ENCODE measurements at places on chromosomes 2 and 18.

DNA sequence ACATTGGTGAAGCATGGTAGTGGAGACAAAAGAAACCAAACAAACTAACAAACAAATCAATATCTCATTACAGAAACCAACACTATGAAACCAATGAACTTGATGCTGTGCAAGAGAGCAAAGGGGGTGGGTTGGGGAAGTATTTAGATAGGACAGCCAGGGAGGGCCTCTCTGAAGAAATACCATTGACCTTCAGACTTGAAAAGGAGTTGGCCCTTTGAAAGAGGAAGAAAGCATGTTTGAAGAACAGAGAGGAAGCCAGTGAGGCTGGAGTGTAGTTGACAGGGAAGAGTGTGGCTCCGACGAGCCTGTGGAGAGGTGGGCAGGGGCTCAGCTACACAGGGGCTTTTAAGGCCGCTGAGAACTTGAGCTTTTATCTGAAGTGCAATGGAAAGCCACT is 151.0 kb upstream of the GATA6 start:
- no peak for DNase-seq

DNA sequence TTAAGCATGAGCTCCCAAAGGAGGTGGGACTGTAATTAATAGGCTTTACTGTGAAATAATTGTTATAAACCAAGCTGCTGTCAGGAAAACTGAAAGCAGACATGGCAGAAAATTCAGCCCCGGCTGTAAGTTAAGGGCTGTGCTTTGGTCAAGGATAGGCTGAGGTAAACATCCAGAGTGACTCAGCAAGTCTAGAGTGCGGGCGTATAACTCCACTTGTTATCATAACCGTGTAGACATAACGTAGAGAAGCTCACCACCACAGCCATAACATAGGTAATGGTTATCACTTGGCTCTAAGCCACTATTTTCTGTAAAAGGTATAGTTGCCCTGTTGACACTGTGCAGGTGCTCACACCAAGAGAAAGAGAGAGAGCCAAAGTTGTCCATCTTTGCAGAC is 316.8 kb downstream of the DCDC2C start:
- no peak for DNase-seq

DNA sequence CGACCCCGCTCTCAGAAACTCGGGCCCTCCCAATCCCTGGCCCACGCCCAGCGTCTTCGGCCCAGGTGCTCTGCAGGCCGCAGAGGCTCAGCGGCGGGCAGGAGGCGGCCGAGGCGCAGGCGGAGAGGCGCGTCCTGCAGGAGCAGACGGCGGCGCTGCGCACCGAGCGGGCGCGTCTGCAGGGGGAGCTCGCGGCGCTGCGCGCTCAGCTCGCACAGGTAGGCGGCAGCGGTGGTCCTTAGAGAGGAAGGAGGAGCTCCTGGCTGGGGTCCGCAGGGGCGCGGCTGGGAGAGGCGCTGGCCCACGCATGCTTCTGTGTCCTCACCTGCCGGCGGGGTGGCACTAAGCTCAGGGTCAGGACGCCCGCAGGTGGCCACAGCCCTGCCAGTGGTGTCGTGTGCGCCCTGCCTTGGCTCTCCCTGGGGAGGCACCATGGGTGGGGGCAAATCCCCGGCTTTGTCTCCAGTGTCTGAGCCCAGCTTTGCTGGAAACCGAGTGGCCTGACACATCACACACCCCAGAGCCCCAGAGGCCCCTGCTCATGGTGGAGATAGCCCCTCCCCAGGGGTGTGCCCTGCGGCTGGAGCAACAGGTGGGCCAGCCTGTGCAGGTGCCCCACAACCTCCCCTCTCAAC is 14.9 kb upstream of the SNED1 start:
- no peak for DNase-seq

GRCh38 chr2:215332872-215333595 is 21.2 kb downstream of the ATIC start:
- DNase-seq: no peak

GRCh38 chr2:42754021-42754775 is 9.7 kb downstream of the OXER1 start:
- DNase-seq: peak; percentile 8

DNA sequence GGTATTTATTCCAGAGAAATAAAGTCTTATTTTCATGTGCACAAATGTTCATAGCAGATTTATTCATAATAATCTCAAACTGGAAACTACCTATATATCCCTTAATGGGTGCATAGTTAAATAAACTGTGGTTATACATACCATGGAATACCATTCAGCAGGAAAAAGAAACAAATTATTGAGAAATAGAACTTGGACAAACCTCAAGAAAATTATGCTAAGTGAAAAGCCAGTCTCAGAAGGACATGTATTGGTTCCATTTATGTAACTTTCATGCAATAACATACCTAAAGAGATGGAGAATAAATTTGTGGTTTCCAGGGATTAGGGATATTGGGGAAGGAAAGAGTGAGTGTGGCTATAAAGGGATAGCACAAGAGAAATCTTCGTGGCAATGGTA is 452.6 kb downstream of the SETBP1 start:
- DNase-seq: no peak

GRCh38 chr2:52695731-52696130 is 1071.9 kb upstream of the CHAC2 start:
- DNase-seq: no peak

GRCh38 chr2:240630771-240631547 is 5.7 kb downstream of the GPR35 start:
- no peak for DNase-seq

GRCh38 chr2:208548700-208549099 is 142.1 kb downstream of the PTH2R start:
- no peak for DNase-seq

GRCh38 chr2:8554296-8554806 is 127.5 kb upstream of the ID2 start:
- DNase-seq: no peak

GRCh38 chr18:57084331-57085271 is 62.3 kb upstream of the BOD1L2 start:
- peak; percentile 11 for DNase-seq

DNA sequence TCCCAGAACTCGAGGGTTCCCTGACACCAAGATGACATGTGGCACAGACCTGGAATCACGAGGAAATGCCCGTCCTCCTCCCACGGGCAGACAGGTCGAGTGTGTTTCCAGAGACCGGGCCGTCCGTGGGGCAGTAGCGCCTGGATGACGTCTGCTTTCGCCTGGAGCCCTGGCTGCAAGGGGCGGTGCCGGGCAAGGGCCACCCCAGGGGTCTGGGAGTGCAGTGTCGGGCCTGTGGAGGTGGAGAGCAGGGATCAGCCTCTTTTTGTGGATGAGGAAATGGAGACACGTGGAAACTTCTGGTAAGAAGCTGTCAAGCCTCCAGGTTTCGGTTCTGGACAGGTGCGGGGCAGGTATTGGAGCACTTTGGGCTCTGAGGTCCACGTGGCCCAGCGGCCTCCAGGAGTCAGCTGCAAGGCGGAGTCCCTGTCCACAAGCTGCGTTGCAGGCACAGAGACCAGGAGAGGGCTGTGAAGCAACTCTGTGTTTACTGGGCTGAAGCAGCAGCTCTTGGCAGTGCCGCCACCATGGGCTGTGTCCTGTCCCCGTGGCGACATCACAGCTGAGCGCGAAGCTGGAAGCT is 25.6 kb downstream of the NFATC1 start:
- no peak for DNase-seq

GRCh38 chr2:147275943-147276342 is 568.9 kb upstream of the ACVR2A start:
- no peak for DNase-seq

GRCh38 chr2:221488136-221488807 is 83.8 kb downstream of the EPHA4 start:
- DNase-seq: no peak

DNA sequence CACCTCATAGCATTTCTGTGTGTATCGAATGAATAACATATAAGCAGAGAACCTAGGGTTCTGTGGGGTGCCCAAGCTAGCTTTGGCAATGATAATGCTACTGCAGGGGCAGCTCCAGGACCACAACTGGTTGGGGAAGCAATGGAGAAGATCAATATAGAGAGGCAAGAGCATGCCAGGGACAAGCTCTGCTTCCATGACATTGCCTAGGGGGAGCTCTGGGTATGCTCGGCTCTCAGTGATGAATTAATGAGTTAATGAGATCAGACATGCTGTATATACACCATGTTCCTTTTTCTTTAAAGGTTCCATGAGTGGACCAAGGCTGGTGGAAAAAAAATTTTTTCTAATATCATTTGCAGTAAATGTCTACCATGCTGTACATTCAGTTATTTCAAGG is 618.4 kb downstream of the BCL11A start:
- DNase-seq: peak; percentile 7

DNA sequence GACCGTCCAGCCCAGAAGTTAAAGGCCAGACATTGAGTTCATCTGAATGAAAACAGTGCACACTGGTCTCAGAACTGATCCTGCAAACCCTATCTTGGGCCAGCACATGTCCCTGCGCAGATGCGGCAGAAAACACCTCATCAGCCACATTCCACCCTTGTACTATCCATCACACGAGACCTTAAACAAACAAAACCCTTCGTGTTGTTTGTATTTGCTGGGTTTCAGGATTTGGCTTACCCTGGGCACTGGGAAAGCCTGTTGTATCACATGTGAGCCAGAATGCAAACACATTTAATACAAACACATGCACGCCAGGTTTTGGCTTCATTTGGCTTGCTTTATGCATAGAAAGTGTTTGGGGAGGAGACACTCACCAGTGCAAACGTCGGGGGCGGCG is 12.5 kb downstream of the WIPF1 start:
- no peak for DNase-seq

DNA sequence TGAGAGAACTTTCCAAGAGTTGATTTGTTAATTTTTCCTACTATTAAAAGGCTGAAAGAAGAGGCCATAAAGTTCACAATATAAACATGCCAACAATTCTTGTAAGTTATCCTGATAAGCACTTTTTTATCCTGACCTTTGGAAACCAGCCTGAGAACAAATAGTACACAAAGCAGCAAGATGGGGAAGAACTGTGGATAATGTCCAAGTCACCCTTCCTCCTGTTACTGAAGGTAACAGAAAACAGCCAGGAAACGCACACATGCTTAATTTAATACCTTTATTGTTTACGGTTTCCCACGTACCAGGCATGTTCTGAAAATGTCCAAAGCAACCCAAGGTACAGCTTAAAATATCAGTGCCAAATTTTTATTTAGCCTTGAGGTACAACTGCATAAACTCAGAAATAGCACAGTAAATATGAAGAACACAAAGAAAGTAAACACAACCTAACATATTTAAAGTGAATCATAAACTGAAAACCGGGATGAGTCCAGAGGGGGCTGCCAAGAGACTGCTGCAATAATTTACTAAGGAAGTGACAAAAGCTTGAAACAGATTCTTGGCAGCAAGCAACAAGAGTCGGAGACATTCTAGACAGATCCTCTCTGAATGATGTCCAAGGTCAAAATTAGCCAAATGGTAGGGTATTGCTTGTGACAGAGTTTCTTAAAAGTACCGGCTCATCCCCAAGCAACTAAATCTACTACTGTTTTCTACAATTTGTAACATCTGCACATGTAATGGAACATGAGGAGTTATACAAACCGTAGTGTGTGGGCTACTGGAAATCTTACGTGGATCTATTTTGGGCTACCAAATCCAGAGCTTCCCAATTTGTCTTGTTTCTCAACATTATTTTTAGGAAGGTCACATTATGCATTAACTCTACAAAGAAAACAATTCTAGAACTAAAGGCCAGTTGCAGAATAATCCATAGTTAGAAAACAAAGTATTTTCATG is 93.2 kb downstream of the CABYR start:
- peak; percentile 65 for DNase-seq

DNA sequence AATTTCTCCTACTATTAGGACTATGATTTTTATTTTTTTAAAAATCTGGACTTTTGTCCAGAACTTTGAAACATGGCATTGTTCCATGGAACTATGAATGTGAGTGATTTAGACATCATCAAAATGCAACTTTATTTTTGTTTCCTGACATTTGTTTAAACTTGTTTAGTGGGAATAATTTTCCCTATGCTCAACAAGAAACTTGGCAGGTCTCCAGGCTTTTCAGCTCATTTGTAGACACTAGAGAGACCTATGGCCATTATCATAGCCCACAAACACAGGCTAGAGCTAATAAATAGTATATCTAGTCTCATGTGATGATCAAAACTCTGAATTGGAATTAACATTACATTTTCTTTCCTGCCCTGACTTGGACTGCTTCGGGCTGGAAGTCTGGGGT is 145.1 kb upstream of the CELF4 start:
- DNase-seq: no peak

GRCh38 chr2:58047961-58048360 is 1.4 kb downstream of the VRK2 start:
- DNase-seq: no peak
